IPS DF 6.9 (cell line): ENCODE measurements at places on chromosomes 11 and 22.

DNA sequence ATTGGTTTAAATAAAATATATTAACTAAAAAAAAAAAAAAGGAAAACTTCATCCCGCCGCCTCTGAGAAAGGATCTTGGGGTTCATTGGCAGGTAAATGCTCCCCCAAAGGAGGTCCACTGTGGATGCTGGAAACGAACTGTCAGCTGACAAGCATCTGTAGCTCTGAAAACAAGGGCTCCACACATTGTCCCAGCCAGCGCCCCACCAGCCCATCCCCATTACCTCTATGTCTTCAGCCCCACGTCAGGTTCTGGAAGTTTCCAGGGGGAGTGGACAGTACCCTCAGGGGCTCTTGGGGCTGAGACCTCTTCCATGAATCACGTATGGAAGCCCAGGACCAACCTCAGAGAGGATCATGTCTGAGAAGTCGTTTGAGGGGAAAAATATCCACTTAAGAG lies 66.4 kb upstream of the WNT7B start:
- no peaks in the 10 kb centered on the region for H3K36me3 ChIP-seq
- H3K4me3 ChIP-seq, result no peak overlapping the region

- H3K27ac ChIP-seq, result no peak overlapping the region
- H3K27me3 ChIP-seq, result no peaks in the 10 kb centered on the region
- H3K4me3 ChIP-seq, result no peak overlapping the region
- H3K4me1 ChIP-seq, result no peaks in the 10 kb centered on the region
- DNase-seq, result no peak
- H3K36me3 ChIP-seq, result no peaks in the 10 kb centered on the region
Observed at GRCh38 chr11:85725510-85726258, 39.7 kb upstream of the CCDC89 start.

- H3K4me1 ChIP-seq, result no peaks in the 10 kb centered on the region
- H3K27me3 ChIP-seq, result no peaks in the 10 kb centered on the region
- no peak for DNase-seq
- H3K4me3 ChIP-seq, result no peak overlapping the region
- H3K27ac ChIP-seq, result no peak overlapping the region
- no peaks in the 10 kb centered on the region for H3K36me3 ChIP-seq
Observed at GRCh38 chr11:77705195-77705875, 67.7 kb upstream of the CLNS1A start.

DNA sequence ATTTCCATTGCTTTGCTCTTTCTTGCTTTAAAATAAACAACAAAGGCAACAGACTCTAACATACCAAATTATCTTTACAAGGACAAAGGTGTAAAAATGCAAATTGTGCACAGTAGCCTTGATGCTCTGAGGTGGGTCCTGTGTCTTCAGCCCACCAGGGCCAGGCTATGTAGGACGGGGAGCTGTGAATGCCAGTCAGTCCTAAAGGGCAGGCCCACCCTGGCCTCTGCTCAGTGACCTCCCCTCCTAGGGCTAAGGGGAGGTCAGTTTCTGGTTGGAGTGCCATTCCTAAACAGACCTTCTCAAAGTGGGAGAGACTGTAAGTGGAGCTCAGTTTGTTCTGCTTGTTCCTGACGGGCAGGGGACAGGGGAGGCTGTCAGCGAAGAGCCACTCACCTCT lies 78.0 kb upstream of the SUSD2 start:
- DNase-seq, result no peak

DNA sequence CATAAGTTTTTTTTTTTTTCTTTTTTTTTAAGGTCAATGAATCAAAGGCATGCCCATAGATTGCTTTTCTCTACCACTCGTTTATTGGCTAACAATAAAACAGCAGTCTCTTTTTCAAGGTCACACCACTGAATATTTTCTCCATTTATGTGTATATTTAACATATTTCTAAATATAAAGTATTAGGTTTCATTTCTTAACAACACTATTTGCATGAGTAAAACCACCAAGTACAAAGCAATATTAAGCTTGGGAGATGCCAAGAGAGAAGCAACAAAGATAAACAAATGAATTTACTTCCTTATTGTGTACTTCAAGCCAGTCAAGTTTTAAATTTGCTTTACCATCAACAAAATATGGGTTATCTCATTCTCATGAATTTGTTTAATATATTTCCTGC lies 708.9 kb upstream of the CCDC179 start:
- H3K27me3 ChIP-seq, result no peaks in the 10 kb centered on the region
- no peaks in the 10 kb centered on the region for H3K4me1 ChIP-seq
- no peak overlapping the region for H3K4me3 ChIP-seq
- no peak for DNase-seq

DNA sequence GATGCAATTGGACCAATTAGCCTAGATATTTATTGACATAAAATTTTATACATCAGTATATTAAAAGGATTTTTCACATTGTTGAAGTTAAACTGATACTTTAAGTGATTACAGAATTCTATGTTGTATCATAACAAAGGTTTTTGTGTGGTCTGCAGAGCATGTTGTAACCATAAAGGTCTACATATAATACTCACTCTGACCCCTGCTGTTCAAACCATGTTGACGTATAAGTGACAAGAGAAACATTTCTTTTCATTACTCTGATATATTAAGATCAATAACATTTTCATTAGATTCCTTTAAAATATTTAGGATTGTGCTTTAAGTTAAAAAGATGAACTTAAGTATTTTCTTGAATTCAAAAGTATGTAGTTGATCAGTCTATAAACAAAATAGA lies 63.9 kb downstream of the GAS2 start:
- H3K27ac ChIP-seq, result no peak overlapping the region
- H3K4me3 ChIP-seq, result no peak overlapping the region
- no peaks in the 10 kb centered on the region for H3K27me3 ChIP-seq
- no peaks in the 10 kb centered on the region for H3K36me3 ChIP-seq

- H3K4me3 ChIP-seq, result no peak overlapping the region
- no peak overlapping the region for H3K27ac ChIP-seq
- DNase-seq, result no peak
Observed at GRCh38 chr11:78231962-78232501, 43.3 kb downstream of the USP35 start.

DNA sequence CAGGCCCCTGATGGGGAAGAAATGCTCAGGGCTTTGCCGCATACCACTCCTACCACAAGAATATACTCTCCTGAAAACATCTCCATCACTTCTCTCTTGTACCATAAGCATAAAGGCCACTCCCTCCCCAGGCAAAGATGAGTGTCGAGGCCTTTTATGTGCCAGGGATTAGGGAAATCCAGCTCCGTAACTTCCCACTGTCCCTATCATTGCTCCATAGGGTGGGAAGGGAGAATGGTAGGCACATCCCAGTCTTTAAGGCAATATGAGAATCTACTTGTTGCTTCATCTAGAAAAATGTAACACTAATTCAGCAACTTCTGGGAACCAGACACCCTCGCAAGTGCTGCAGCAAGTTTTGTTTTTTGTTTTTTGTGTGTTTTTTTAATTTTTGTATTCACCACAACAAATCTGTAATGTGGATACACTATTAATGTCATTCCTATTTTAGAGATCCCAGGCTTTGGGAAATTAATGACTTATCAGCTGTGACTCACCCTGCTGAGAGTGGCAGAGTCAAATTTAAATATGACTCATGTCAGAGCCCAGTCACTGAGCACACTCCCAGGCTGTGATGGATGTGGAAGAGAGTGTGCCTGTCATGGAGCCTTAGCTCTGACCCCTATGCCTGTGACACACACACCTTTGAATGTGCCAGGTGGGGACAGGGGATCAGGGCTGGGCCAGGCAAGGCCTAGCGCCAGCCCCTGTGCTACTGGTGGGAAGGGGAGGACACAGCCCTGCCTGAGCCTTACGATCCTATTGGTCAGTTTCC lies 23.4 kb downstream of the PANX1 start:
- H3K27me3 ChIP-seq, result no peaks in the 10 kb centered on the region
- H3K4me3 ChIP-seq, result no peak overlapping the region
- DNase-seq, result no peak
- H3K4me1 ChIP-seq, result peaks cover 14% of the 10 kb centered on the region

- H3K4me1 ChIP-seq, result no peaks in the 10 kb centered on the region
- H3K27ac ChIP-seq, result no peak overlapping the region
- peaks cover 18% of the 10 kb centered on the region for H3K27me3 ChIP-seq
- no peak overlapping the region for H3K4me3 ChIP-seq
Observed at GRCh38 chr11:62921573-62922188, 518 bp upstream of the CHRM1 start.

DNA sequence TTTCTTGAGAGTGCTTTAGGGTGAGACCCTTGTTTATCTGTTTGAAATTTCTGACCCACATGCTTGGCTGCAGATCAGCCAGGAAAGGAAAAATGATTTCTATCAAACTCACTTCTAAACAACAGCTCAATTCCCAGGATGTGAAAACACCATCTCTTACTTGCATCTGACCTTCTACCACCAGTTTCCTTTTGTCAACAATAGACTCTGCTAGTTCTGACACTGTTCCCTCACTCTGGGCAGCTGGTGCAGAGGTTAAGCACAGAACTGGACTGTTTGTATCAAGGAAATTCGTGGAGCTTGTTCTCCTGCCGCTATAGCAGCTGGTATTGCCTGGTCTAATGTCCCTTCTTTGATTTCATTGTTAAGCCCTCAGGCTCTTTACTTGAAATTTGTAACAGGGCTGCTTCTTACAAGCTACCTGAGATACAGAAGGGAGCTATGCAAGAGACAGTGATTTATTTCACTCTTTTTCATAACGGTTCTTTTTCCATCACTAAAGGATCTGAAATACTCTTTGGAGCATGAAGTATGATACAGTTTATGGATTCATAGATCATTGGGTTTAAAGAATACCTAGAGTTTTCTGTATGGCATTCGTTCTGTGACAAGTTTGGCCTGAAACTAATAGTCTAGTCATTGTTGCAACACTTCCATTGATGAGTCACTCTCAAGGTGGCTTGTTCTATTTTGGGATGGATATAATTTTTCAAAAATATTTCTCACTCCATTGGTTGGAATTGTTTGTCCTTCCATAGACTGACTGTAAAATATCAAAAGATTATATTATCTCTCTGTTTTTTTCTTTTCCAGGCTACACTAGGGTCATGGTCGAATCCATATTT lies 178.2 kb upstream of the ZC3H12C start:
- no peaks in the 10 kb centered on the region for H3K36me3 ChIP-seq
- DNase-seq, result no peak
- H3K27me3 ChIP-seq, result no peaks in the 10 kb centered on the region
- no peaks in the 10 kb centered on the region for H3K4me1 ChIP-seq
- no peak overlapping the region for H3K27ac ChIP-seq

GRCh38 chr11:67286621-67287333 lies 2.3 kb upstream of the ANKRD13D start:
- H3K27ac ChIP-seq, result no peak overlapping the region
- no peak for DNase-seq
- H3K27me3 ChIP-seq, result no peaks in the 10 kb centered on the region
- peaks cover 5% of the 10 kb centered on the region; the same call in 1 of the 2 replicates for H3K4me1 ChIP-seq

GRCh38 chr11:102685754-102686153 lies 19.8 kb downstream of the MMP27 start:
- H3K27ac ChIP-seq, result no peak overlapping the region
- no peaks in the 10 kb centered on the region for H3K27me3 ChIP-seq
- no peaks in the 10 kb centered on the region; the same call in 1 of the 2 replicates for H3K4me1 ChIP-seq
- H3K4me3 ChIP-seq, result no peak overlapping the region

DNA sequence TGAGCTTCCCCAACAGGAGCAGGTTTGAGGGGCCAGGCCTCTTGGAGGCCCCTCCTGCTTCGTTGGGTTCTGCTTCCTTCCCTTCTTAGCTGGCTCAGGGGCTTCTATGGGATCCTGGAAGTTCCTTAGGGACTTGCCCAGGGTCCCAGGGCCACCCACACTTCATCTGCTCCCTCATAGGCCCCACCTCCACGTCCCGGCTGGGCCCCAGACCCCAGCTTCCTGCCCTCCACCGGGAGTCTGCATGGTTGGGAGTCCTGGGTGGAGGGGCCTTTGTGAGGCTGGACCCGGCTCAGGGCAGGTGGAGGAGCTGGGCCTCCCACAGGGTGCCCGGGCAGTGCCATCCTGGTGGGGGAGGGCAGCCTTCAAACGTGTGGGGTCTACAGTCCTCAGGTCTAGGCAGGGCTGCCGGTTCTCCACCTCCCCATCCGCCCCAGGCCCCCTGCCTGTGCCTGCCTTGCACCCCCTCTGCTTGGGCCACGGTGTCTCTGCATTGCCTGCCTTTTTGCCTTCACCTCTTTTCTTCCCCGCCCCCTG lies 11.6 kb downstream of the OTUB1 start:
- H3K27me3 ChIP-seq, result no peaks in the 10 kb centered on the region
- peaks cover 21% of the 10 kb centered on the region for H3K36me3 ChIP-seq
- H3K27ac ChIP-seq, result no peak overlapping the region
- no peak overlapping the region for H3K4me3 ChIP-seq
- peaks cover 3% of the 10 kb centered on the region for H3K4me1 ChIP-seq

- H3K4me1 ChIP-seq, result no peaks in the 10 kb centered on the region
- DNase-seq, result no peak
- H3K27ac ChIP-seq, result no peak overlapping the region
- no peaks in the 10 kb centered on the region for H3K27me3 ChIP-seq
- H3K36me3 ChIP-seq, result peaks cover 59% of the 10 kb centered on the region
- H3K4me3 ChIP-seq, result no peak overlapping the region
Observed at GRCh38 chr22:41352058-41352457, 29.7 kb upstream of the TEF start.

- no peak for DNase-seq
- H3K36me3 ChIP-seq, result peaks cover 2% of the 10 kb centered on the region; the same call in 1 of the 2 replicates
- H3K27ac ChIP-seq, result no peak overlapping the region
- H3K4me3 ChIP-seq, result no peak overlapping the region
- no peaks in the 10 kb centered on the region for H3K4me1 ChIP-seq
- no peaks in the 10 kb centered on the region for H3K27me3 ChIP-seq
Observed at GRCh38 chr11:86255896-86256295, 11.3 kb downstream of the EED start.

DNA sequence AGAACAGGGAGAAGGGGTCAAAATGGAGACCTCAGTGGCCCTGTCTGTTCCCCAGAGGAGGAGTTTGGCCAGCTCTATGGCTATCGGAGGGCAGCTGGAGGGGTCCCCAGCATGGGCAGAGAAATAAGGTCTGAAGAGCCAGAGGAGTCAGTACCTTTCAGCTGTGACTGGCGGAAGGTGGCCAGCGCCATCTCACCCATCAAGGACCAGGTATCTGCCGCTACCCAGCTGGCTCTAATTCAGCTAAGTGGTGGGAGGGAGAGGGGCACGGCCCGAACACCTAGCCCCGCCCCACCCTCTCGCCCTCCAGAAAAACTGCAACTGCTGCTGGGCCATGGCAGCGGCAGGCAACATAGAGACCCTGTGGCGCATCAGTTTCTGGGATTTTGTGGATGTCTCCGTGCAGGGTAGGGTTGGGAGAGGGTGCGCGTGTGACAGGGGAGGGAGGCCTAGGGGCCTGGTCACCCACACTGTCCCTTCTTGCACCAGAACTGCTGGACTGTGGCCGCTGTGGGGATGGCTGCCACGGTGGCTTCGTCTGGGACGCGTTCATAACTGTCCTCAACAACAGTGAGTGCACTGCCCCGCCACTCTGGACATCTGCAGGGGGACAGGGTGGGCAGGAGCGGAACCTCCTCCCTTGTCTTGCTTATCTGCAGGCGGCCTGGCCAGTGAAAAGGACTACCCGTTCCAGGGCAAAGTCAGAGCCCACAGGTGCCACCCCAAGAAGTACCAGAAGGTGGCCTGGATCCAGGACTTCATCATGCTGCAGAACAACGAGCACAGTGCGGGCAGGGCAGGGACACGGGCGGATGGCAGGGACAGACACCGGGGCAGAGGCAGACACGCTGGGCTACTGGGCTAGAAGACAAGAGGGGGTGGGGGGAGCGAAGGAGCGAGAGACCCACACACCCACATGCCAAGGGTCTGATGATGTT lies 2.8 kb downstream of the CTSW start:
- no peak for DNase-seq
- H3K4me3 ChIP-seq, result no peak overlapping the region
- H3K4me1 ChIP-seq, result peaks cover 4% of the 10 kb centered on the region
- H3K27ac ChIP-seq, result no peak overlapping the region
- no peaks in the 10 kb centered on the region for H3K27me3 ChIP-seq
